ENCODE measurements at places on chromosomes 7 and 10.

DNA sequence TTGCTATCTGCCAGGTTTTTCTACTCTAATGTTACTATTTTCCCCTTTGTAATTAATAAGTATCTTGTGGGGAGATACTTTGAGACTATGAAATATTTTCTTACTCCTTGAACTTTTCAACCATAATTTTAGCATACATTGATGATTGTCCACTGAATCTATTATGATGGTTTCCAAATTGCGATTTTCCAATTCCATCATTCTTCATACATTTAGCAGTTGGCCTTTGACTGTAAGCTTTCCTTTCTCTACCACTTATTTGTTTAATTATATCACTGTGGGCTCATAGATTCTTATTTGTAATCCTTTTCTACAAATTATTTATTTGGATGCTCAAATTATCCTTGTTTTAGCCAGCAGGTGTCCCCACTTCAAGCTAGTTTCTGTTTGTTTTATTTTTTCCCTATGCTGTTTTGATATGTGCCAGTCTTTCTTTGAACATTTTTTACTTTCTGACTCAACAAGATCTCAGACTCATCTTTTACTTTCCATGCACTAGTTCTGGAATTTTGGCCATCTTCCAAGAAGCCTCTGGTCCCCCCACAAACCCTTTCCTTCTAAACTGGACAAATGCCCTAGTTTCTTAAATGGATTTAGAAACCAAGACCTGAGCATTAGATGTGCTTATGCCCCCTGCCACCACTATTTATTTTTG, 11.4 kb upstream of the MRPS16 start:
- DNase-seq = no peak

DNA sequence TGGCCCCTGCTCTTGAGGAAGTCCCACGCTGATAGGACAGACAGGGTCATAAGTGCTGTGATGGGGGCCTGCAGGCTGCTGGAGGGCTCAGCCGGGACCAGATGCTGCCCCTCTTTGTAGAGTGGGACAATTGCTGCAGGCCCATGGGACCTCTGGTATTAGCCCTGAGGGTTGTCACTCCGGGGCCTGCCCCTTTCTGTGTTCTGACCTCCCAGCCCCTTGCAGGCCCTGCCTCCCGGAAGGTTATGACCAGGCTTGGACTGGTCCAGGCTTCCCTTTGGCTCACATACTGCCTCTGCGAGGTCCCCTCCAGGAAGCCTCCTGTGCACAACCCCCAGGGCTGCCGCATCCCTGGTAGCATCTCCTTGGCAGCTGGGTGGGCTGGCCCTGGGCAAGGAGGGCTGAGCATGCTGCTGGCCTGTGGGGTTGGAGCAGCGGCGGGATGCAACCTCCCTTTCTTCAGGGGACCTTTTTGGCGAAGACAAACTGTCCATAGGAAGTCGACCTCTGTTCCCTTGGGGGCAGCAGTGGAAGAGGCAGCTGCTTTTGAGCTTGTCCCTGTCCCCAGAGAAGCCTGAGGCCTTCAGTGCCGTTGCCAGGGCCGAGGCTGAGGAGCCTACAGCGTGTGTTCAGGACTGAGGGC, 8.8 kb downstream of the LIMK1 start:
- no peak for DNase-seq

- DNase-seq = no peak
Measured at GRCh38 chr10:21264271-21264670, 261.2 kb downstream of the SKIDA1 start.

DNA sequence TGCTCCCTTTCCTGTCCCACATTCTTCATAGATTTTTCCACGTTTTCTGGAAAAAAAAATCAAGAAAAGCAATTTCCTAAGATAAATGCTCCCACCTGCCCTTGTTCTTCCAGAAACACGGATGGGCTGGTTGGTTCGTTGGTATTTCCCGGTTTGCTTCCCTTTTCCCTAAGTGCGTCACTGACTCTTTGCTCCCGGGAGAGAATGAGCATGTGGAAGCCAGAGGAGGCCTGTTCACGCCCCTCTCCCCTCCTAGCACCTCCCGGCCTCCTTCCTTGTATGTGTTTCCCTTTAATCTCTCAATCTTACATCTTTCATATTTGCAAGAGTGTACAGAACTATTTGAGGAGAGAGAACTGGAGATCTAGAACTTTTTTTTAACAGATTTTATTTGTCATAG, 442.0 kb downstream of the GFRA1 start:
- DNase-seq = no peak

DNA sequence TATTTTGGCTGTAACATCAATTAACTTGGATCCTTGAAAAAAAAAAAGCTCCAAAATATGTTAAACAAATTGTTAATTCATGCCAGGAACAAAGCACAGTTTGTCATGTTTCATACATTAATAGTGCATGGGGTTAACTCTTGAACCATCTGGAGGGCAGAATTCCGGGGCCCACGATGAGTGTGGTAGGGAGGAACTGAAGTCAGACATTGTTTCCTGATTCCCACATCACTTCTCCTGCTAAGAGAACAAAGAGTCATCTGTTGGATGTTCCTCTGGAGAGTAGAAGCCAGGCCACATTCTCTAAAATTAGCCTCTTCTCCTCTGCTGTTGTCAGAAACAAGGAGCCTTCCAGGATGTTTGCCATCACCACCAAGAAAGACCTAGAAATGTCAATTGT, 54.6 kb downstream of the TMEM178B start:
- no peak for DNase-seq

- DNase-seq = no peak
Measured at GRCh38 chr10:91589015-91589657, 43.7 kb downstream of the PPP1R3C start.

DNA sequence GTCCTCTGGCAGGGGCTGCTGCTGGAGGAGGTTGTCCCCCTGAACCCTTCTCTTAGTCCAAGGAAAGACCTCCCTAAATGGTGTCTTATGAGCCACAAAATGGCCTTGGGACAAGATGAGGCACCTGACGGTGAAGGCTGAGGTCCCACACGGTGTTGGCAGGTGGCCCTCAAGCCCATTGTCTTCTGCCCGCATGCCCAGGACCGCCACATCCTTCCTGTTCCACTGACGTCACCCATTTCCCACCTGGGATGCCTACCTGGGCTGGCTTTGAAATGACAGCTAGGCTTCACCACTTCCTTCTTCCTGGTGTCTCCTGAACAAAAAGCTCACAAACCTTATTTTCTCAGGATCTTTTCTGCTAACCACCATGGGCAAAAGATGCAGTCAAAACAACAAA, 2.1 kb upstream of the DMBT1 start:
- DNase-seq = no peak

DNA sequence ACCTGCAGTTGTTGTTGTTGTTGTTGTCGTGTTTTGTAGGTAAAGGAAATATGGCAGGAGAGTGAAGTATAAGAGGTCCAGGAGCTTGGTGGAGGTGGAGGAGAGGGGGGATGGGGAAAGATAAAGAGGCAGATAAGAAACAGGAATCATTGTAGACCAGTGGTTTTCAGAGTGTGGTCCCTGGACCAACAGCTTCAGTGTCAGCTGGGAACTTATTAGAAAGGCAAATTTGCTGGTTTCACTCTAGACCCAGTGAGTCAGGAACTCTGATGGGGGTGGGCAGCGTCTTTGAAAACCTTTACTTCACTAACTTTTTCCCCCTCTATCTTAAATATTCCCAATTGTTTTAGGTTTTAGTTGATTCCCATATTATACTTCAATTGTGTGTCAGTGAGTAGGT, 241.5 kb downstream of the AUTS2 start:
- DNase-seq = no peak

- DNase-seq = no peak
Measured at GRCh38 chr7:151835636-151836035, 41.3 kb downstream of the PRKAG2 start.

- DNase-seq = no peak
Measured at GRCh38 chr7:87193912-87194311, 25.6 kb downstream of the TMEM243 start.

DNA sequence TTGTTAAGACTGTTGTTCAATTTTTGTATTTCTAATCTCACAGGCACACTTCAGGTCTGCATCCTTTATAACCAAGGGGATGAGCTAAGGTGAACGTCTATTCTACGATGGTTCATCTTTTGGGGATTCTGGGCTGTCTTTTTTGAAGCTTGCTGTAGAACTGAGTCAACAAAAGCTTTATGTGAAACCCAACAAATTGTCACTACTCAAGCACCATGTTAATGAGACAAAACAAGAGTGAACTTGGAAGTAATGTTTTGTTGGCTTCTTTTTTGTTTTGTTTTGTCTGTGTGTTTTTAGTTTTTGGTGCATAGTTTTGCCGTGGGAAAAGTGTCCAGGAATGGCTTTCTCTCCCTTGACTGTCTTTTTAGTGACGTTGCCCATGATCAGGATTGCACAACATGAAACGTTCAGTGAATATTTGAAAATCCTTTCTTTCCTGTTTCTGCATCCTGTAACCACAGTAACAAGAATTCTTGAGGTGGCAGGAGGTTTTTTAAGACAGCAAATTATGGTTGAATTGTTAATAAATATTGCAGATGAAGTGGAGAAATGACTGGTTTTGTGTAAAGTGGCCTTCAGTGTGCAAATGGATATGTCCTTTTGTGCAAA, 65.6 kb downstream of the WIPF3 start:
- no peak for DNase-seq

DNA sequence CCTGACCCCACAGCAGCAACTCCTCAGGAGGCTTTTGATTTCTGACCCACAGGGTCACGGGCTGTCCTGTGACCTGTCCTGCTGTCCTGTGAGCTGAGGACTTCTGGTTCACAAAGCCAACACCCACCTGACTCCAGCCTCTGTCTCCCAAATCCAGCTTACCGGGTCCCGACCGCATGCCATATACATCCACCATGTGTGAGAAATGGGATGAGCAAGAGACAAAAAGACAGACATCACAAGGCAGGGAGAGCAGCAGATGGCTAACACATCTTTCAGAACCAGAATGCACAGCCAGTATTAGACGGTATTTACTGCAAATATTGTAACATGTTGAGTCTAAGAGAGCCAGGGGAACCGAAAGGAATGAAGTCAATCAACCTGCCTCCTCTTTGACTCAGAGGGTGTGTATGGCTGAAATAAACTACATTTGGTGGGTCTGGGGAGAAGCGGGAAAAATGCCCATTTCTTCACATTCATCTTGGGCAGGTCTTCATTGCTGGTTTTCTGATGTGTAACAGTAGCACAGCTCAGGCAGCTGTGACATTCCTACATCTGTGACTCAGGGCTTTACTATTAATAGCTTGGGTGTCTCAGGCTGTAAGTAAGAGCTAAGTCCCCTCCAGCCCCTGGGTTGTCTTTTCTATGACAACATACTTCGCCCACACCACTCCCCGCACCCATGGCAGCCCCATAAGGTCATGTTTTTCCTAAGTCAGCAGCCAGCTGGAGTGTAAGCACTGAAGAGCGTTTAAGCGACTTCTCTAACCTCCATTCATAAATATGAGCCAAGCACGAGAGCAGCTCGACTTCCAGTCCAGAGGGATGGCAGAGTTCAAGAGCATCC, 25.0 kb downstream of the ABLIM1 start:
- no peak for DNase-seq

- DNase-seq = no peak
Measured at GRCh38 chr10:97714401-97715258, 1.1 kb downstream of the MARVELD1 start.

DNA sequence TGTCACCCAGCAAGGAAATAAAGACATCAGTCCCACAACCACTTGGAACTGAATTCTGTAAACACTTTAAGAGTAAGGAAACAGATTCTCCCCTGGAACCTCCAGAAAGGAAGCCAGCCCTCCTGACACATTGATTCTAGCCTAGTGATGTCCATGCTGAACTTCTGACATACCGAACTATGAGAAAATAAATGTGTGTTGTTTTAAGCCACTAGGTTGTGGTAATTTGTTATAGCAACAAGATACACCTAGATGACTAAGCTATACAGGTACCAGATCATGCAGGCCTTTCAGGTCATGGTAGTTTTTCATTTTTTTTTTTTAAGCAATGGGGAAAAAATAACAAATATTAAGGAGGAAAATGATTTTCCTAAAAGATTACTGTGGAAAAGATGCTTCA, 37.6 kb upstream of the LRRTM3 start:
- no peak for DNase-seq

DNA sequence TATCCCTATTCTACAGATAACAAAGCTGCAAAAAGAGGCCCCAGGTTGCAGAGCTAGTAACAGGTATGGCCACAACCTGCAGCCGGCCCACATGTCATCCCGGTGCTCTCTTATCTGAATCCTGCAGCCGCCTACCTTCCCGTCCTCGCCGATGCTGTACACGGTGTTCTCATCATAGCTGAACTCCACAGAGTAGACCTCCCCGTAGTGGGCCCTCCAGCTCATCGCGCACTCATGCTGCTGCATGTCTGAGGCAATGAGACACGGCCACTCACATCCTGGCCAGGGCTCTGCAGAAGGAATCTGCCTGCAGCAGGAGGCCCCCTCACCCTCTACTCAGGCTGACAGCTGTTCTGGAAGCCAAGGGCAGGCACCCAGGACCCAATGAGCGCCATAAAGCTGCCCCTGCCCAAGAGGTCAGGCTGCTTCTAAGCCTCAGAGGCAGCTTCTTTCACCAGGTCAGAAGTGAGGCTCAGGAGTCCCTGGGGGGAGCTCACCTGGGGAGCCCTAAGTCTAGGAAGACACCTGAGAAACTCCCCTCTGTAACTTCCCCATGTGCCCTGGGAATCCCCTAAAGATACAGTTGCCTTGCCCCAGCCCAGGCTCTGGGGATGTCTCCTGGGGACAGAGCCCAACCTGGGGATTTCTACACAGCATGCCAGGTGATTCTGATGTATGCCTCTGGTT, 17.9 kb upstream of the CYREN start:
- no peak for DNase-seq

GRCh38 chr7:40572810-40573465, 438.1 kb downstream of the SUGCT start:
- DNase-seq = no peak

GRCh38 chr10:5650664-5651387, 15.6 kb downstream of the ASB13 start:
- DNase-seq = no peak

GRCh38 chr10:79555354-79556309, 4.6 kb downstream of the SFTPA2 start:
- DNase-seq = no peak

DNA sequence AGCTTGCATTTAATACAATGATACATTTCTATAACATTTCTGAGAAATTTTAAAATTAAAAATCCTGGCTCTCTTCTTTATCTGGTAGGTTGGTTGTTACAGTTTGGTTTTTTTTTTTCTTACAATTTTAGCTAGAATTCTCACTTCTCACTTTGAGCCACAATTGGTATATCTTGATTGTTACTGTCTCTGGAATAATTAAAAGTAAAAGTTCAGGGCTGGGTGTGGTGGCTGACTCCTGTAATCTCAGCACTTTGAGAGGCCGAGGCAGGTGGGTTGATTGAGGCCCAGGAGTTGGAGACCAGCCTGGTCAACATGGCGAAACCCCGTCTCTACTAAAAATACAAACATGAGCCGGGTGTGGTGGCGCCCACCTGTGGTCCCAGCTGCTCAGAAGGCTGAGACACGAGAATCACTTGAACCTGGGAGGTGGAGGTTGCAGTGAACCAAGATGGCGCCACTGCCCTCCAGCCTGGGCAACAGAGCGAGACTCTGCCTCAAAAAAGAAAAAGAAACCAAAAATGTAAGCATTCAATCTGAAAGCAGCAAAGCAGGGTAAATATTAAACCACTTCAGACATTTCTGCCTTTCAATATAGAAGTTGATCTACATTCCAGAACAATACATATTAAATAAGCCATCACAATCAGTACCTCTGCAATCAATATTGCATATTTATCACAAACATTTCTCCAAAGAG, 88.6 kb upstream of the PFKP start:
- DNase-seq = no peak

GRCh38 chr10:6165221-6165725, 37.5 kb upstream of the PFKFB3 start:
- no peak for DNase-seq
